ENCODE measurements at places on chromosomes 3 and 15.
A peak's percentile ranks its signal among the peaks of the same experiment; 100 is the strongest.

GRCh38 chr3:64278625-64279024, 53.4 kb upstream of the PRICKLE2 start:
- no peak for DNase-seq

DNA sequence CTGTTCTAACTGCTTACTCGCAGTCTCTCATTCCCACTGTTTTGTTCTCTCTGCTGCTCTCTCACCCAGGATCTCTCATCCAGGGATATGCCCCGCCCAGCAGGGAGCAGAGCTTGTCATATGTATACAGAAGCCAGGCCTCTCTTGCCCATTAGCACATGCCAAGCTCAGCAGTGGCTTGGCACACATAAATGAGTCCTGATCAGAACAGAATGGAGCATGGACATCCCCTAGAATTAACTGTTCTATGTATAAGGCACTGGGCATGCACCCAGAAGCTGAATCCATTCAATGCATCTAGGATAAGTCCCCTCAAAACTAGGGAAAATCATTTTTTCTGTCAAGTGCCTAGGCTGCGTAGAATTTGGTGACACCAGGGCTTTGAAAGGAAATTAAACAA, 61.6 kb downstream of the IGSF11 start:
- DNase-seq = no peak

DNA sequence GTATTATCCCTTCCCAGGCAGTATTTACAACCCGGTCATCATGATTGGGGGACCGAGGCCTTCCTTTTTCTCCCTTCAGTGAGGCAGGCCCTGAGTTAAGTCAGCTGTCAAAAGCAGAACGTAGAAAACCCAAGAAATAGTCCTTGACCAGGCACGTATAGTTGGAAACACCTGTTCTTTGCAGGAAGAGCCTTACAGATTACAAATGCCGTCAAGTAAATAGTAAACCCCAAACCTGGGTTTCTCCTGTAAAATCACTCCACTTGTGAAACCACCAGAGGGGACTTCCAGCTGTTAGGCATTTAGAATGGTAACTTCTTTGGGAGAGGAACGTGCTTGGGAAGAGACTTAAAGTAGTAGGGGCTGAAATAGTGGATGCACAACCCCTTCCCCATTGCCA, 1.0 kb upstream of the BTBD1 start:
- no peak for DNase-seq

DNA sequence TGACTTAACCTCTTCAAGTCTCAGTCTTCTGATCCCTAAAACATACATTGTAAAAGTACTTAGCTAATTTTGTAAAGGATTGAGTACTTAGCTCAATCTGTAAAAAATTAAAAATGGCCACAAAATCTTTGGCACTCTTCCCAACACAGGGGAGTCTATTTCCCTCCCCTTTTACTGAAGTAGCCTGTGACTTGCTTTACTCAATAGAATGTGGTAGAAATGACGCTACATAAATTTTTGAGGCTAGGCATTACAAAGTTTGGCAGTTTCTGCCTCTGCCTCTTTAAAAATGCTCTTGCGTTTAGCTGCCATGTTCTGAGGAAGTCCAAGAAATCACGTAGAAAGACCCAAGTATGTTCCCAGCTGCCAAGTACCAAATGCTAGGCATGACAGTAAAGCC, 80.2 kb downstream of the CBLB start:
- no peak for DNase-seq

GRCh38 chr15:71800835-71801745, 9.3 kb upstream of the NR2E3 start:
- peak; percentile 5 for DNase-seq

DNA sequence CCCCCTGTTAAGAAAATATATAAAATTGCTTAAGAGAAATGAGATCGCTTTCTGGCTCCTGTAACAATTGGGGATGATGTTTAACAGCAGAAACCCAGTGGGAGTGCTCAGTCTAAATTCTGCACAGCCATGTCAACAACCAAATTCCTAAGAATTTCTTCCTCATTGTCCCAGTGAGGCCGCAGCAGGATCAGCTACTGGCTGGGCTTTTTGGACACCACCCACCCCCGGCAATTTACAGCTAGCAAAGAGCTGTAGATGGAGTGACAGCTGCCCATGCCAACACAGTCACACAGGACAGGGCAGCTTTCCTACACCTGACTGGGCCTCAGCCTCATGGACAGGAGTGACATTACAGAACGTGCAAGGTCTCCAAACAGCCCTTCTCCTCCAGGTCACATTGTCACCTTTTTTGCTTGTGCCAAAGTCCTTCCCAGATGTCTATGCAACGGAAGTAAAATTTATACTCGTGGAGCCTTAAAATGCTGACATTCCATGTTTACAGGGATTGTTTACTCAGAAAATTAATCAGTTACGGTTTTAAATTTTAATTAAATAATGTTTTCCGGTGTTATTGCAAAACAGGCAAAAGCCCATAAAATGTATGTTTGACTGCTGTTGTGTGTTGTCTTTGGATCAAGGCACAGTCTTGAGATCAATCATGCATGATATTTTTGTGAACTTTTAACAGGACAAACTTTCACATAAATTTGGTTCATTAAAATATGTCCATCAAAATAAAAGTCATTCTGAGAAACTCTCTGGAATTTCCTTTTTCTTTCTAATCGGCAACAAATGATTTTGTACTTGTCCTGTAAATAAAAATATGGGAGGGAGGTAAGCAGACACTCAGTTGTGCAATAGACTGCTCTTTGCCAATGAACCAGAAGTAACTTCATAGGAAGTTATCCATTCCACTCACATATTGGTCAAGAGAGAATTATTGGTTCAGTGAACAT, 943.2 kb downstream of the MCTP2 start:
- DNase-seq = no peak

DNA sequence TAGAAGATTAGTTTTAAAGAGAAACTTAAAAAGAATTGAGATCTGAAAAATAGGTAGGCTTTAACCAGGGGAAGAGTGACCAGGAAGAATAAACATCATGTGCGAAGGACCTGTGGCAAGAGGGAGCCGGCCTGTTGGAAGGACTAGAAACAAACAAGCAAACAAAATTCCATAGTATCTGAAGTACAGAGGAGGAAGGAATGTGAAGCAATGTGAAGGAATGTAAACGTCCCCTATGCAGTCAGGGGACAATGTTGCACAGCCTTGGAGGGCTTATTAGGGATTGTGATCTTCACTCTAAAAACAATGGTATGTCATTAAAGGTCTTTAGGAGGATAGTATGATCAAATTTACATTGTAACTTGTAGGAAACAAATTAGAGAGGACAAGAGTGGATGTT, 84.4 kb upstream of the PLCL2 start:
- no peak for DNase-seq

DNA sequence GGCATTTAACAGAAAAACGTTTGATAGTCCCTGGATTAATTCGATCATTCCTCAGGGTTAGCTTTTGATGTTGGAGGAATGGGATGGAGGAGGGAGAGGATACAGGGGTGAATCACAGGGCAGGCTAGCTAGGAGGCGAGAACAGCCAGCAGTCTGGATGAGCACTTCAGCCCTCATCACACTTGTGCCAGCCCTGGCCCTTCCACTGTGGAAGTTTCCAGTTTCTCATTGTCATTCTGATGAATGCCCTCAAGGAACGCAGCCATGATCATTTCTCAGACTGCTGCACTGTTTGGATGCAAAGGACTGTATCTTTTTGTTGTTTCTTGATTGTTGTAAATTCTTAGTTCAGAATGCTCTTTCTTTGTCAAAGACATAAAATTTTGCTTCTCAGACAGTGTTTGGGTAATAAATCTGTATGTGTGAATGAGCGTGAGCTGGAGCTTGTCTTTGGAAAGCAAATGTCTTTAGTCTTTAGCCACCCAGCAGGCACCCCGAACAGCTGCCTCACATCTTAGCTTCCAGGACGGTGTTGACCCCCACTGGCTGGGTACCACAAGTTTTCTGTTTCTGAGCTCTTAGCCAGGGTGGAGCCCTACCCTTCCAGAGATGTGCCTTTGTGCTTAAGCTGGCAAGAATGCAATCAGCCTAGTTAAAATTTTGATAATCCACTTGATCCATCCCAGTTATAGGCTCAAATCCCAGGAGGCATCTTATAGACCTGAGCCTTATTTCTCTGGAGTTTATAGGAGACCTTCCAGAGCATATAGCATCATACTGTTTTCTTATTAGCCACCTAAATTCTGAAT, 121.1 kb downstream of the PDCD6IP start:
- DNase-seq = no peak

GRCh38 chr3:9196020-9196419, 53.4 kb downstream of the SRGAP3 start:
- DNase-seq = no peak

- DNase-seq = no peak
Measured at GRCh38 chr3:62699728-62700127, 175.5 kb downstream of the CADPS start.

GRCh38 chr15:88535607-88536313, 10.7 kb downstream of the DET1 start:
- no peak for DNase-seq

DNA sequence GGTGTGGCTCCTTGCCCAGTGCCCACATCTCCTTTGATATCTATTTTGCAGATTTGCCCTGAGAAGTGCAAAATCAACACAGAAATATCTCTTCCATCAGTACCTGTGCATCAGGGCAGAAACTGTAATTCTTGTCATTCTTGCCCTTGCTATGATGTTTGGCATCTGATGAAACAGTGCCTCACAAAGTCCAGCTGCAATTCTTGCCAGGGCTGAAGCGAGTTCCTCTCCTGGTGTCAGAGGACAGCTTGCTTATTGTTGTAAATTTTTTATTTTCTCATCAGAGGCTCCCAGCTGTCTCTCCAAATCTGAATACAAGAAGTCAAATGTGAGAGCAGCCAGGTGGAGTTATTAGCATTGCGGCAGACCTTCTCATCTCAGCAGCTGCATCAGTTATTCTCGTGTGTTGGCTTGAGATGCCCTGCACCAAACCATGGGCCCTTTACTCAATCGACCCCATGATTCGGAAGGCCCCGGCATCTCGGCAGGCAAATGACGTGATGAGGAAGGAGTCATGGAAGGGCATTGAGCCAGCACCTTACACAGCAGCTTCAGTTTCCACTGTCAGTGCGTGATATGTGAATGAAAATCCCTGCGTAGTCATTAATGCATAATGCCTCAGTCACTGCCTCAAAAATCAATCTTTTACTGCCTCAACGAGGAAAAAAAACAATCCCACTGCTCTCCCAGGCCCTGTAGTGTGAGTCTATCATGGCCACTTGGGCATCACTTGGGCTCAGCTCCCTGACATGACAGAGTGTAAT, 93.4 kb downstream of the CCNL1 start:
- no peak for DNase-seq

GRCh38 chr3:108022256-108023150, 68.3 kb downstream of the CD47 start:
- no peak for DNase-seq

DNA sequence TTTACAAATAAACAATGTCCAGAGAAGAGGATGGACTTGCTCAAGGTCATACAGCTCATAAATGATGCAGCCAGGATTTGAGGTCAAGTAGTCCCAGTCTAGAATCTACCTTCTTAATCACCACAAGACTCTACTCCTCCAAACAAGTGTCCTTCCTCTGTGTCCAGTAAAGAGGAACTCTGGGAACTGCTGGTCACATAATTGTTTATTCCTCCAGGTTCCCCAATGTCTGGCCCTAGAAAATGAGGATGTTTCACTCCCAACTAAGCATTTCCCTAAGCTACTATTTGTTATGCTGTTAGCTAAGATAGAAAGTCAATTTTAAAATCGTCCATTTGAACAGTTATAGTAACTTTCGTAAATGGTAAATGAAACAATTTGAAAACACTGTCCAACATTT, 192.4 kb downstream of the FHIT start:
- DNase-seq = no peak

- DNase-seq = no peak
Measured at GRCh38 chr3:154050766-154051165, 70.4 kb upstream of the ARHGEF26 start.

DNA sequence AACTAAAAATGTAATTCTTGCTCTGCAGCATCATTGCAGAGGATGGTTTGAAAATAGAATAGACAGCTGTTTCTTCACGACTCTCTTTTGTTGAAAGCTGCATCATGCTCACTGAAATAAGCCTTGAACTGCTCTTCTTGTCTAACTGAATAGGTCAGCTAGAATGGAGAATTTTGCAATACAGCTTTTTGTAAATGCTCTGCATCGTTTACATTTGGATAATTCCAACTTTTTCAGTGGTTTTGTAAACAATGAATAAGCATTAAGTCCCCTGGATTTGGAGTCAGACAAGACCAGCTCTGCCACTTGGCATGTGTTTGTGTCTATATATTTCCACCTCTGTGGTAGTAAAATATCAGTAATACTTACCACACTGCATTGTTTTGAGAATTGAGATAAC, 95.2 kb downstream of the PLSCR2 start:
- no peak for DNase-seq

DNA sequence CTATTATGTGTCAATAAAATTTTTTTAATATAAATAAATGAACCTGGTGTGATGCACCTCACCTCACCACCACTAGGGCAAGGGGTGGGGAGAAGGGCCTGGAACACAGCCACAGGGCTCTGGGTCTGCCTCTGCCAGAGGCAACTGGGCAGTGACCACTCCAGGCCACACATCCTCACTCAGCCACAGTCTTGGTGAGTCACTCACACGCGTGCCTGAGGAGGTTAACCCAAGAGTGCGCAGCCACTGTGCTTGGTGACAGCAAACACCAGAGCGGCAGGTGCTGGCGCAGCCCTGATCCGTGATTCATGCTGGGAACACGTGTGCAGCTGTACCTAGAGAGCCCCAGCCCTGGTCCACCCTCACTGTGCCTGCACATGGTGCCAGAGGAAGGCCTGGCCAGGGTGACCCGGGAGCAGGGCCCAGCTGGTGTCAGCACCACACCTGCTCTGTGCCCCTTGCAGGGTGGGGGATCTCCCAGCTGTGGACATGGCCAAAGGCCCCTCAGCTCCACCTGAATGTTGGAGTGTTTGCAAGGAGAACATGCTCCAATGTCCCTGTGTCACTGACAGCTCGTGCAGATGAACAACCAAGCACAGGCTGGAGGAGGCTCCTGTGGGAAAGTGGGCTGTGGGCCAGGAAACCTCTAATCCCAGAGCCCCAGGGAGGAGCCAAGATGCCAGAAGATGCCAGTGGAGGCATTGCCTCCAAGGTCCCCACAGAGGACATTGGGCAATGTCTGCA, 2.1 kb downstream of the SLC41A3 start:
- no peak for DNase-seq

DNA sequence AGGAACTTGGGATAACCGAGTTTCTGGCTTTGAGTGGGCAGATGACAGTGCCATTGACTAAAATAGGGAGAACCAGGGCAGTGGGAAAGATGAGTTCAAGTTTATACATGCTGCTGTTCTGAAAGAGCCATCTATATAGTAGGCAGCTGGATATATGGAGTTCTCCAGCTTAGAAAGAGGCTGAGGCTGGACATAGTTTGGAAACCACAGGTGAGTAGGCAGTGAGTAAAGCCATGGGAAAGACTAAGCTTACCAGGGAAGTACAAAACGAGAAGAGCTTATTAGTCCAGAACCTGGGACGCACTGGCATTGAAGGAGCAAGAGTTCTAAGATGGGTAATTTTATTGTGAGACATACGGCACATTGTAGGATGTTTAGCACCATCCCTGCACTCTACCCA, 54.2 kb downstream of the MSL2 start:
- no peak for DNase-seq

GRCh38 chr3:14537590-14538450, 2.3 kb downstream of the GRIP2 start:
- no peak for DNase-seq
